Peyer's patch (tissue), 4 donors: ENCODE measurements at places on chromosomes 3 and 15. TPM values are rescaled to one million over a fixed set of nuclear protein-coding genes. Genes with fewer than 3 reads are reported as not detected.
A peak's percentile ranks its signal among the peaks of the same experiment; 100 is the strongest.

DNA sequence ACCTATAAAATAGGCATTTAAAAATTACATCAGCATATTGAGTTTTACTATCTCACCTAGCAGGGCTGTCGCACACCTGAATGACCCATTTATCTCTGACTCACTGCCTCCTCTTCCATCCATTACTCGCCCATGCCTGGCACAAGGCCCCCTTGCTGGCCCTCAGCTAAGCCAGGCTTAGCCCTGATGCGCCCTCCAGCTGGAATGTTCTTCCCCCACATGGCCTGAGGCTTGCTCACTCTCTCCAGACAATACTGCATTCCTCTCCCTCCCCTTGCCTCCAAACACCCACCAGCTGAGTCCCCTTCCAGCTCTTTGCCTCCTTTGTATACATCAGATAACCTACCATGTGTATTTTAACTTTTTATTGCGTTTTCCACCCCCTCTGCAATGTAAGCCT, 7.2 kb downstream of the SH3BP5 start:
- no peak for DNase-seq

GRCh38 chr3:154933581-154933980, 146.5 kb upstream of the MME start:
- DNase-seq = no peak

DNA sequence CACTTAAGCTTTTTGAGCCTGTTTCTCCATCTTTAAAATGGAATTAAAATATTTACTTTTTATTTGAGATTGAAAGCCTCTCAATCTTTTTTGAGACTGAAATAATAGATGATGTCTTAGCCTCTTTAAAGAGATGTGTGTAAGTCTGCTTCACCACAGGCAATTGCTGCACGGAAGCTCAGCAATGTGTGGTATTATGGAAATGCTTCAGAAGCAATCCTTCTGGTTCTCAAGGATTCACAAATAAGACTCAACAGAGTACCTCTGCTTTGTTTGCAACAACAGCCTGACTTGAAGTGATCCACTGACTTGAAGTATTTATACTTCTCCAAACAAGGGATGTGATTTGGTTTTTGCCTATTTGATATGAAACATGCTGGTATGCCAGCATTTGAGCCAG, 332.0 kb upstream of the RASGRP1 start:
- no peak for DNase-seq

- DNase-seq = no peak
Measured at GRCh38 chr3:185630182-185630622, 44.1 kb downstream of the SENP2 start.

- no peak for DNase-seq
Measured at GRCh38 chr15:32664796-32665195, 23.3 kb downstream of the SCG5 start.

DNA sequence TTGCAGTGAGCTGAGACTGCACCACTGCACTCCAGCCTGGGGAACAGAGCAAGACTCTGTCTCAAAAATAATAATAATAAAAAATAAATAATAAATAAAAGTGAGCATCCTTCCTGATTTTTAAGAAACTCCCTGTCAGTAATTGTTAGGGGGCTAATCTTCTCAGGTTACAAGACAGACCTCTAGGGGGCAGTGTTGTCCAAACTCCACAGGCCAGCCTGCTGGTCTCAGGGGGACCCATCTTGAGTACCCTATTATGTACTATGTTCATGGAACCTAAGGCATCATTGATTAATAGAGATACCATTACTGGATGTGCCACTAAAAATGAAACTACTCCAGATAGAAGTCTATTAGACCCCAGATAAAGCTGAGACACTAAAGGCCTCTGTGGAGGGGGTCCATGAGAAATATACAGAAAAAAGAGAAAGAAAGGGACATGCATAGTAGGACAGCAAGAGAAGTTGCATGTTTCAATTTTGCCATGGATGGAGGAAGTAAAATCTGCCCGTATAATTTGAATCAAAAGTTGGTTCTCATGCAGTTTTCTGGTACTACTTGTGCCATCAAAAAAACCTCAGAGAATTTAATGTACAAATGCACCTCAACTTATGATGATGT, 85.5 kb upstream of the CDV3 start:
- no peak for DNase-seq

DNA sequence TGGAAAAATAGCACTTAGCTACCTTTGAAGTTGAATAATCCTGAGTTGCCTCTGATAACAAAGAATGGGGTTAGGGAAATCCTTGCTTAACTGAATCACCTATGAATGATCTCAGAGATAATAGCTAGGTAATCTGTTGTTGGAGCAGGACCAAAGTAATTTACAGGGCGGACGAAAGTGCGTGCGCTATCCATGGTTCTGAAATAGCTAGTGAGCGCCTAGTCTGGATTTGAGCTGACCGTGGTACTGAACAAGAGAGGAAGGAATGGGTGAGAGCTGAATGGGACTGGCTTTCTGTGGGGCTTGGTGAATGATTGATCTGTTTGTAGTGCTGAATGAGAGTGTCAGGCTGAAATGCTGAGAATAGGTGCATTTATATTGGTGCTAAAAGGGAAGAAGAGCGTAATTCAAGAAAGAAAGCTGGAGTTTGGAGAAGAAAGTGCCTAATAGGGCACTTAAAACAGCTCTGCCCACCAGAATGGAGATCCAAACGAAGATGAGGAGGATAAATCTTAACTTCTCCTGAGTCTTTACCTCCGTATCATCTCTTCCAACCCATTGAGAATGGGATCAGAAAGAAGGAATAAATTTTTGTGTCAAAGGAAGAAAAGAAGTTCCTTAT, 10.1 kb downstream of the SCN10A start:
- DNase-seq = peak; percentile 48

- no peak for DNase-seq
Measured at GRCh38 chr3:106913111-106913698, 464.0 kb upstream of the CCDC54 start.

GNAT1 gene
- not detected for total RNA-seq

CPN2 gene
- not detected for total RNA-seq

HGD gene
- 140 TPM for total RNA-seq

A4GNT gene
- not detected for total RNA-seq
